Activated CD4-positive, alpha-beta T cell treated with anti-CD3 and anti-CD28 coated beads, Interleukin-2, amount 50 U/mL, for 4 hours (primary cell): ENCODE measurements at places on chromosomes 5 and 9.

DNA sequence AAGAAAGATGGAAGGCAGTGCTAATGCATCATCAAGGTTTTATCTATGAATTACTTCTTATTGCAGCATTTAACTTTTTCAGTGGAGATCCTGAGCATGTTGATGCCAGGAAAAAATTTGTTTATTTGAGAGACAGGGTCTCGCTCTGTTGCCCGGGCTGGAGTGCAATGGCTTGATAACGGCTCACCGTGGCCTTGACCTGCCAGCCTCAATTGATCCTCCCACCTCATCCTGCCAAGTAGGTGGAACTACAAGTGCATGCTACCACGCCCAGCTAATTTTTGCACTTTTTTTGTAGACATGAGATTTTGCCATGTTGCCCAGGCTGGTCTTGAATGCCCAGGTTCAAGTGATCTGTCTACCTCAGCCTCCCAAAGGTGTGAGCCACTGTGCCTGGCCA, 47.2 kb downstream of the AOPEP start:
- DNase-seq, result no peak

- DNase-seq, result no peak
Measured at GRCh38 chr5:97078958-97079743, 63.3 kb downstream of the LIX1 start.

DNA sequence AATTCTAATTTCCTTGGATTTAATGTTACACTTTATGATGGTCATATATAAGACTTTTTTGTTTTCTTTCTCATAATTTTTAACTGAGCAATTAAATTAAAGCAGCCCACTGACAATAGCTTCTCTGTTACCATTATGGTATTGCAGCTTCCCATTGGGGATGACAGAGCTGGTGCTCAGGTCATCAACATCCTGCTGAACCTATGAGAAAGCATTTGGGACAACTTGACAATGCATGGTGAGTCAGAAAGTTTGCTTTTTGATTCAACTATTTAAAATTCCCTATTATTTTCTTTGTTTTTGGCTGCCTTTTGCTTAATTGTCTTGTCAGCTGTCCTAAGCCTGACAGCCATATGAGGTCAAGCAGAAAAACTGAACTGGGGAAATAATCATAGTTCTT, 487.4 kb upstream of the RIOK2 start:
- DNase-seq, result no peak

DNA sequence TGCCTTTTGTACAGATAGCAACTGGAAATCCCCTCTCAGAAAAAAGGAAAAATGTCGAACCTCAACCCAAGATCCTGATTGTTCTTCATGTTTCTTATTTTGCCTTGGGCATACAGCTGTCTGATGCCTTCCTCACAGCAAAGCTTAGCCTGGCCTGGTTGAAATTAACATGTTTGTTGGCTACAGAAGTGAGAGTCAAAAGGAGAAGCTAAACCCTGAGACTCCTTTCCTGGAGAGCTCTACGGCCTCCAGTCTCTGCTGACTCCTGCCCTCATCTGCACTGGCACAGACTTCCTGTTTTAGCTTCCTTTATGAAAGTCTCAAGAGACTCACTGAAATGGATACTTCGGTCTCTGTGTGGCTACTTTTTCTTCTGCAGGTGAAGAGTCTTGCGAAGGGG, 186.7 kb downstream of the PARP8 start:
- no peak for DNase-seq

GRCh38 chr5:108141676-108142075, 240.2 kb downstream of the FBXL17 start:
- no peak for DNase-seq

DNA sequence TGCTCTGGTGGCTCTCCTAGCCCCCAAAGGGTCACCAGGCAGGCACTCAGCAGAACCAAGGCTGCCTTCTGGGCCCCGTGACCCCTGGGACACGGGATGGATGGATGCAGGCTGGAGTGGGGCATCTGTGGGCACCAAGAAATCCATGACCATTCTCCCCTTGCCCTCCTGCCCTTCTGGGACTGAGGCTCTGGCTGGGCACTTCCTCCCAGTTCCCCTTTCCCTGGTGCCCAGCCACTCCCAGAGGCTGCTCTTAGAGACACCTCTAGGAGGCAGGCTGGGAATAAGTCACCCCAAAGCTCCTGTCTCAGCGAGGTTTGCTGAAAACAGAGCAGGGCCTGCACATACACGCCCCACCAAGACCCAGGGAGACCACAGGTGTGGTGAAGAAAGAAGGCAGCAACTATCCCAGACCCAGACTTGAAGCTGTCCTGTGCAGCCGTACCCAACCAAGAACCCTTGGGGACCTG, 943 bp downstream of the STING1 start:
- DNase-seq, result no peak

DNA sequence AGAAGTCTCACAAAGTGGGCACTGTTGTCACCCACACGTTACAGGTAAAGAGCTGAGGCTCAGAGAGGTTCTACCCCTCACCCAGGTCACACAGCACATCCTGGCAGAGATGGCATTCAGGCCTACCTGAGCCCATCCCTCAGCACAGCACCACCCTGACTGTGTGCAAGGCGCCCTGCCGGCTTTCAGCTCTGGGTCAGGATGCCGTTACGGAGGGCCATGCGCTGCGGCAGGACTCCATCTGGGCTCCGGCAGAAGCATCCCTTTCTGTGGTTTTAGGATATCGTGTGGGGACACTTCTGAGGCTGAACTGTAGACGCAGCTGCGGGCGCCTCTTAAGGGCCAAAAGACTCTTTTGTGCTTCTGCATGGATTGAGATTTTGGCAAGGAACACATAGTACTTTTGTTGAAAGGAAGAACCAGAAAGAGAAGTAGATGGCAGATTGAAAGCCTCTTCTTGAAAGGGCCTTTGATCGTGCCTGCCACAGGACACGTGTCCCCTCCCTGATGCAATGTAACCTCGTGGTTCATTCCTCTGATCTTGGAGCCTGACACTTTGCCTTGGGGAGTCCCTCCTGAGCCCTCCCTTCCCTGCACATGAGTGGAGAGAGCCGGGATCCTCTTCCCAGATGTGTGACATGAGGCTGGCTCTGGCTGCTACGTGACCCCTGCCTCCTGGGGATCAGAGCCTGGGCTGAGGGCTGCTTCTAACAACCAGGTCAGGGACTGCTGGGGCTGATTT, 31.3 kb downstream of the USP20 start:
- DNase-seq, result peak; percentile 46

DNA sequence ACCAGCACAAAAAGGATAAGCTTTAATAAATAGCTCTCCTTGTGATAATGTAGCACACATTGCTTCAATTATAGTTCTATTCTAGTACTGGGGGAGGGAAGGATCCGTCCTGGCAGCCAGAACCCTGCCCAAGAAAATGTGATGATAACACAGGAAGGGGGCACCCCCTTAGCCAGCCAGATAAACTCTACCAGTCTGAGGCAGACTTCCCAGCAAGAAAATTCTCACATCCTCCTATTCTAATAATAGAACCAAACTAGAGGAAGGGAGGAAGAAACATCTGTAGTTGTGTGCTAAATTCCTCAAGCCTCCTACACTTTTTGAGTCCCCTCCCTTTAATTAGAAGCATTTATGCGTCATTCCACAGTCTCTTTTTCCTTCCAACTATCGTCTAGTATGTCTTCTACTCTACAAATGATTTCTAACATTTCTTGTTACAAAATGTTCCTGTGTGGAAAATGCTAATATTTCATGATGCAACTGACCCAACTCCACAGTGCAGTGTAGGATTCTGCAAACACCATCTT, 261.0 kb downstream of the SEMA5A start:
- DNase-seq, result no peak

DNA sequence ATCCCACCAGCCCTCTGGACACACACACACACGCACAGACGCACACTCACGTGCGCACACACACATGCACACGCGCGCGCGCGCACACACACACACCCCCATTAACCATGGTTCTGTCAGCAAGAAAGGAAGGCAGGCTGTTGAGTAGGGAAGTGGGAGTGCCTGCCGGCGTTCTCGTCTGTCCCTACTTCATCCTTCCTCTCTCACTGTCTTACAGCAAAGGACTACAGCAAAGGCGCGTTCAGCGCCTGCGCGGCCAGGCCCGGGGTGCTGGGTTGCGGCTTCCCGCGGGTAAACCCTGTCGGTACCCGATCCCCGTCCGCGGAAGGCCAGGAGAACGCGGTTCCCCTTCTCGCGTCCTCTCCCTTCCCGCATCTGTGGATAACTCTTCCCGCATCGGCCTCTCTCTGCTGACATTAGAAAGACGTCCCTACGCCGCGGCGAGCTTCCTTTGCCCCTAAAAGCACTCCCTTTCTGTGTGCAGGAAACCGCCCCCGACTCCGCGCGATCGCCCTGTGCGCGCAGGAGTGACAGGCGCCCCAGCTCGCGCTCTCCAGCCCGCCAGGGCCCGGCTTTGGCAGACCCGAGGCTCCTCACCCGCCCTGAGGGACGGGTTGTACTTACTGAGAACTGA, 219.2 kb downstream of the AGTPBP1 start:
- no peak for DNase-seq
